ENCODE measurements at places on chromosomes 7 and 10.

DNA sequence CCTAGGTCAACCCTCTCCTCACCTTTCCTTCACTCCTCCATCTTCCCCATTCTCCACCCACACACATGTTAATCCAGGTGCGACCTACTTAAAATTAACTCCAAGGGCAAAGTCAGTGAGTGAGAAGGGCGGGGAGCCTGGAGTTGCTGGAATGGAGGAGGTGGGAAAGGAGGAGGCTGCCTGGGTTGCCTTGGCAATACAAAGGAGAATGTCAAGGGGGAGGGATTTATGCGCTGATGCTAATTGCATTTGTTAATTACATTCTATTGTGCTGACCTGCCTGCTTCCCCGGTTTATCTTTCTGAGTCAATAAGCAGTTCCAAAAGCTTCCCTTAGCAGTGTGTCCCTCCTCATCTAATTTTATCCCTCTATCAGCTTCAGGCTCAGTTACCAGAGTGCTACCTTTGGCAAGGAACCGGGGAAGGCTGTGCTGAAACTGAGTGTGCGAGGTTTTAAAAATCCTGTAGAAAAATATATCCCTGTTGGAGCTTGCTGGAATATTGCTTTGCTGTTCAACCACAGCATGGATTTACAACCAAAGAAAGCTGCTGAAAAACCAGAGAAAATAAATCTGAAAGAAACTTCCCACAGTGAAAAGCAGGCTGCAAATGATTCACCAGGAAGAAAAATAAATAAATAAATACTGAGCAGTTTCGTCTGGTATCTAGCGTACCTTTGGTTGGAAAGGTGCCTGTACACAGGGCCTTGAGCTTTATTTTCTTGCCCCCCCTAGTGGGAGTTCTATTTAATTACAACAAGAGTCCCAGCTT, 113.2 kb upstream of the DGKB start:
- peak; percentile 77 for DNase-seq
- H3K4me1 ChIP-seq = peaks cover 4% of the 10 kb centered on the region
- no peak overlapping the region for H3K27ac ChIP-seq
- no peaks in the 10 kb centered on the region for H3K36me3 ChIP-seq
- H3K4me3 ChIP-seq = no peak overlapping the region
- H3K27me3 ChIP-seq = no peaks in the 10 kb centered on the region

GRCh38 chr7:111561654-111561903, 713 bp downstream of the IMMP2L start:
- no peak for DNase-seq
- peaks cover 3% of the 10 kb centered on the region for H3K27me3 ChIP-seq
- peak overlapping the region; percentile 57 for H3K4me3 ChIP-seq
- H3K27ac ChIP-seq = no peak overlapping the region

DNA sequence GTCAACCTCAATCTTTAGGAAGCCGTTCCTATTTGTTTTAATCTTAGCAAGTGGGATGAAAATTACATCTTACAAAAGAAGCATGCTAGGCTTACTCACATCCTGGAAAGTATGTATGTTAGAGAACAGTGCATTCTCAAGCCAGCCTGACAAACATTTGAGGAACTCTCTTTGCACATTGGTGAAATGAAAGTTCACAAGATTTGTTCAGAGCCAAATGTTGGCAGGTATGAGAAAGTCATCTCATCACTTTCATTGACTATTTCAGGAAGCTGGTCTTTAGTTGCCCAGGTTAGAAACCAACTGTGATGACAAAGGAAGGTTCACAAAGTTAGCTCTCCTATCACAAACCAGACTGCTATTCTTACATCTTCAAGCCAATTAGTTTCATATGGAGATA, 57.1 kb downstream of the ABCB1 start:
- no peak overlapping the region for H3K27ac ChIP-seq
- no peak for DNase-seq
- H3K4me1 ChIP-seq = no peaks in the 10 kb centered on the region
- H3K4me3 ChIP-seq = no peak overlapping the region
- no peaks in the 10 kb centered on the region for H3K27me3 ChIP-seq

DNA sequence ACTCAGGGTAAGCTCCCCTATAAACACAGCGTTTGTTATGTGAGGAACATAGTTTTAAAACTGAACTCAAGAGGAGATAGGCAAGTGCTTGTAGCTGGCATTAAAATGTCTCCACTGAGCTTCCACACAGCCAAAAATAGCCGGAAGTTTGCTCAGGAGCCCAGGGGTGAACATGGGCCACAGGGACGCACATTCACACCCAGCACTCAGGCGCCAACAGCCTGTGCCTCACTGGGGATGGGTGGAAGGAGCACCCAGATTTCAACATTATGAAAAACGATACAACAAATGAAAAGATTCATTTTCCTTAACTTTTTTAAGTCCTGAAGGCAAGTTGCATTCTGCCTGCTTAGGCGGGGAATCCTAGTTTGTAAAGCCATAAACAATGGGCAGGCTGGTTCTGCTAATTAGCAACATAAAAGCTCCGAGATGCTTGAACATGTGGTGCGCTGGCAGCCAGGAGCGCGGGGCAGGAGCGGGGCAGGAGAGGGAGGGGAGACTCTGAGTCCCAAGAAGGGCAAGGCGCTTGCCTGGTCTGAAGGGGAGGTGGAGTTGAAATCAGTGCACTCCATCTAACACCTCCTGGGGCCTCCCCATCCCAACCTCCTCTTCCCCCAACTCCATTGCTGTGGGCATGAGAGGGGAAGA, 235.9 kb downstream of the COBL start:
- H3K27me3 ChIP-seq = peaks cover 2% of the 10 kb centered on the region
- no peak overlapping the region for H3K27ac ChIP-seq
- no peak overlapping the region for H3K4me3 ChIP-seq
- peaks cover 5% of the 10 kb centered on the region for H3K4me1 ChIP-seq

- no peak overlapping the region for H3K4me3 ChIP-seq
- peak; percentile 68 for DNase-seq
- peaks cover 97% of the 10 kb centered on the region for H3K4me1 ChIP-seq
- H3K36me3 ChIP-seq = peaks cover 4% of the 10 kb centered on the region
- H3K27me3 ChIP-seq = no peaks in the 10 kb centered on the region
Measured at GRCh38 chr10:80462981-80463741, 9.1 kb downstream of the TSPAN14 start.

DNA sequence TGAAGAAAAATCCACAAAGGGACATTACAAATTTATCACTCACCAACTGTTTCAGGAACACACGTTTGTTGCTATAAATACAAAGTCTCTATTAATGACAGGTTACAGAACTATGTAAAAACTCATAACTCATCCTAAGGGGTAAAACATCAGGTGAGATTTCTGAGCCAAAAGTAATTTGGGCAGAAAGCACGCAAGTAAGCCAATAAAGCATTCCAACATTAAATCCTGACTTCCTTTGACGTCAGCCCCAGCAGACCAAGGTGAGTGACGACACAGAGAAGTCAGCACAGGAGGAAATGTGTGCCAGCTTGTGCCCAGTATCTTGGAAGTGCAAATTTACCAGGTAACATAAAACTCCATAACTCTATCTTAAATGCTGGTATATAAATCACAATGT, 45.7 kb downstream of the IMMP2L start:
- no peaks in the 10 kb centered on the region for H3K27me3 ChIP-seq
- H3K36me3 ChIP-seq = no peaks in the 10 kb centered on the region
- H3K4me1 ChIP-seq = no peaks in the 10 kb centered on the region
- no peak for DNase-seq
- H3K27ac ChIP-seq = no peak overlapping the region

DNA sequence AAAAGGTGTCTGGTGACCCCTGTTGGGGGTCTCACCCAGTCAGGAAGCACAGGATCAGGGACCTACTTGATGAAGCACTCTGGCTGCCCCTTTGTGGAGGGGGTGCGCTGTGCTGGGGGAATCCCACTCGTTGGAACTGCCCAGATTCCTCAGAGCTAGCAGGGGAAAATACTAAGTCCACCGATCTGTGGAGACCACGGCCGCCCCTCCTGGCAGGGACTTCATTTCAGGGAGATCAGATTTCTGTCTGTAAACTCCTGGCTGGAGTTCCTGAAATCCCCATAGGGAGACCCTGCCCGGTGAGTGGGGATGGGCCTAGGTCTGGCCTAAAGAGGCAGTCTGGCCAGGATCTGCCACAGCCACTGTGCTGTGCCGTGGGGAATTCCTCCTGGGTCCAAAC, 79.3 kb upstream of the ADCY1 start:
- no peak for DNase-seq
- H3K36me3 ChIP-seq = no peaks in the 10 kb centered on the region
- no peak overlapping the region for H3K27ac ChIP-seq
- H3K27me3 ChIP-seq = no peaks in the 10 kb centered on the region
- H3K4me3 ChIP-seq = no peak overlapping the region

DNA sequence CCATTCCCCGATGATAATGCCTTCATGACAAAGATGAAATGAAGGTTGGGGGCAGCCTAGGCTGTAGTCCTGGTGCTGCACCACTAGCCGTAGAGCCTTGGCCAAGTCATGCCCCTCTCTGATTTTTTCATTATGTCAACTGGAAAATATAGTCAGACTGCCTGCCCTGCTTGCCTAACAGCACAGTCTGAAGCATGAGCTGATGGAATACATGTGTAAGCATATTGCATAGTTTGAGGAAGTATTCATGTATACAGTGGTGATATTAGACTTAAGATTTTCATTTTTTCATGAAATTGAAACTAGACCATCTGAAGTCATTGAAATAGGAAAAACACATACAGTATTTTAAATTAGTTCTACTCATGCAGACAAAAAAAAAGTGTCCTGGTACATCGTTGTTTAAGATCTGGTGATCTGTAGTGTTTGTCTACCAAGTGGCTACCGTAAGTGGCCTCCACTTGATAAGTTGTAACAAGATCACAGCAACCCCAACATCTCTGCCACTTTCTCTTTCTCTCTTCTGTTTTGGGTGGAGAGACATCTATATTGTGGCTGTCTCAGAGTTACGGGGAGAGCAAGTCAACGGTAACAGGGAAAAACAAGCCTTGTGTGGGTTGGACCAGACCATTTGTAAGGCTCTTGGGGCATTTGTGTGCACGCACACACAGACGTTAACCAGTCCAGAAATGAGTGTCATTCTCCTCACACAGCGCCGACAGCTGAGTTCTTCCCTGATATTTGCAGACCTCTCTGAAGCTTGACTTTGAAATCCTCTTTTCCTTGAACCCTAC, 716.6 kb upstream of the GALNT17 start:
- no peaks in the 10 kb centered on the region for H3K4me1 ChIP-seq
- H3K36me3 ChIP-seq = no peaks in the 10 kb centered on the region
- no peaks in the 10 kb centered on the region for H3K27me3 ChIP-seq

- no peaks in the 10 kb centered on the region for H3K27me3 ChIP-seq
- DNase-seq = peak; percentile 97
- H3K4me1 ChIP-seq = peaks cover 9% of the 10 kb centered on the region
- H3K4me3 ChIP-seq = peak within 1 kb of the TSS; percentile 70
- H3K27ac ChIP-seq = peak within 1 kb of the TSS; percentile 26
- no peaks in the 10 kb centered on the region for H3K36me3 ChIP-seq
Measured at GRCh38 chr7:66204822-66205740, at the start of gene TPST1. TPST1 (plus strand) TSS chr7:66205334; CDS start chr7:66240426, 35,092 bp downstream.

Data from endothelial cell of umbilical vein (primary cell).